Cortex of kidney (tissue), 1 donor: ENCODE measurements at places on chromosomes 7 and 10.

- DNase-seq: no peak
Observed at GRCh38 chr10:88129013-88129412, 265.6 kb downstream of the PTEN start.

- DNase-seq: no peak
Observed at GRCh38 chr10:34959786-34960185, 130.4 kb downstream of the CUL2 start.

GRCh38 chr10:100479037-100479436 lies 16.2 kb downstream of the WNT8B start:
- no peak for DNase-seq

- DNase-seq: no peak
Observed at GRCh38 chr10:58784361-58784760, 271.7 kb downstream of the BICC1 start.

DNA sequence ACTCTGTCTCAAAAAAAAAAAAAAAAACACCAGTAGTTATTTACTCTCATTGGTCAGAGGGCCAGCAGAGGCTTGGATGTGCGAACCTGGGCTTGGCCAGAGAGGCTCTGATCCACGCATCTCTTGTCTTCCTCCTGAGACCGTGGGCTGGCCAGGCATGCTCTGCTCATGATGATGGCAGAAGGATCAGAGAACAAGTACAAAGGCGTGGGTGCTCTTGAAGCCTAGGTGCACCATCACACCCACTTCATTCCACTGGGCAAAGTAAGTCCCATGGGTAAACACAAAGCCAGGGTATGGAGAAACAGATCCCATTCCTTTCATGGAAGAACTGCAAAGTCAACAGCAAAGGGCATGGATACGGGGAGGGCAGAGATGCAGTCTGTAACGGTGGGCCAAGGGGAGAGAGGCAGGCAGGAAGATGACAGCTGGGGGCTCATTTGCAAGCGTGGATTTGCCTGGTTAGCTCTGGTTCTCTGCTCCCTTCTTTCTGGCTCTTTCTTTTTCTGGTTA lies 128.2 kb upstream of the SDK1 start:
- DNase-seq: no peak

GRCh38 chr10:124333931-124334330 lies 84.8 kb downstream of the OAT start:
- DNase-seq: no peak

GRCh38 chr7:98321301-98321700 lies 39.8 kb downstream of the BRI3 start:
- DNase-seq: no peak

DNA sequence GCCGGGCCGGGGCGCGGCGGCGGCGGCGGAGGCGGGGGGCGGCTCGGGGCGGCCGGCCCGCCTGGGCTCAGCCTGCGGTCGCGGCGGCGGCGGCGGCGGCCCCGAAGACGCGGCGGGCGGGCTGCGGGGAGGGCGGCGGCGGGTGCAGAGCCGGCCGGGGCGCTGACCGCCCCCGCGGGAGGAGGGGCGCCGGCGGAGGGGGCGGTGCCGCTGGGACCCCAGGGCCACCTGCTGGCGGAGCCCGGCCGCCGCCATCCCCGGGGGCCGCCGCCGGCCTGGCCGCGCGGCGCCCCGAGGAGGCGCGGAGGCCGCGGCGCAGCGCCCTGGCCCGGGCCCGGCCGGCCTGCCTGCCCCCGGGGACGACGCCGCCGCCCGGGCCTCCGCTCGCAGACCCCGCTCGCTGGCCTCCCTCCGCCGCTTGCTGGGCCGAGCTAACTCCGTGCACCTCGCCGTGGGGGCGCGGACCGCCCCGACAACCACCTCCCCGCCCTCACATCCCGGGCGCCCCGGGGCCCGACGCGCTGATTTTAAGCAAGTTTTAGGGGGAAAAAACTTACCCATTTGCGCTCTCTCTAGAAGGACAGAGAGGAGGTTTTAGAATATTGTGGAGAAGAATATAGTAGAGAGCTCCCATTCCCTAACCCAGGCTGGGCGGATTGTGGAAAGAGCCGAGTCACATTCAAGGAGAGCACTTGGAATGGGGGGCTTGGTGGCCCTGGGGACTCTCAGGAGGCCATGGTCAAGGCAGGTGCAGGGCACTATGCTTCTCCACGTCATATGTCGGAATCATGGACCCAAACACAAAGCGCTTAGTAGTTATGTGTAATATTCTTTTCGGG lies at the start of gene BEND7:
BEND7 (minus strand) TSS at position 140 of the 839 bp plus-strand sequence. CDS start 481 bp downstream, outside the sequence.
- DNase-seq: no peak

- no peak for DNase-seq
Observed at GRCh38 chr7:133698127-133698526, 429.0 kb upstream of the LRGUK start.

GRCh38 chr10:103550229-103550628 lies 56.7 kb downstream of the NEURL1 start:
- DNase-seq: no peak

DNA sequence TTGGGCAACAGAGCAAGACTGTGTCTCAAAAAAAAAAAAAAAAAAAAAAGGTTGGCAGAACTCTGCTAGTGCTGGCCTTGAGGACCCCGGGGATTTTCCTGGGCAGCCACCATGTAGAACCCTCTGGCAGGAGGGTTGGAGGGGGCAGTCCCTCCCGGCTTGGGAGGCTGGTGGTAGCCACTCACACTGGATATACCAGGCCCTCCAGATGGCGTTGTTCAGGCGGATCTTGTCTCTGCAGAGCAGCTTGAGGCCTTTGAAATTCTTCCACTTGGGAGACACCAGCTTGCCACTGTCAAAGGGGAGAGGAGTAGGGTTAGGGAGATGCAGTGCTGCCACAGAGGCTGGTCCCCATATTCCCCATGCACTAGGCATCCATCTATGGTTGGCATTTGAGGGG lies 8.4 kb downstream of the MLXIPL start:
- no peak for DNase-seq

DNA sequence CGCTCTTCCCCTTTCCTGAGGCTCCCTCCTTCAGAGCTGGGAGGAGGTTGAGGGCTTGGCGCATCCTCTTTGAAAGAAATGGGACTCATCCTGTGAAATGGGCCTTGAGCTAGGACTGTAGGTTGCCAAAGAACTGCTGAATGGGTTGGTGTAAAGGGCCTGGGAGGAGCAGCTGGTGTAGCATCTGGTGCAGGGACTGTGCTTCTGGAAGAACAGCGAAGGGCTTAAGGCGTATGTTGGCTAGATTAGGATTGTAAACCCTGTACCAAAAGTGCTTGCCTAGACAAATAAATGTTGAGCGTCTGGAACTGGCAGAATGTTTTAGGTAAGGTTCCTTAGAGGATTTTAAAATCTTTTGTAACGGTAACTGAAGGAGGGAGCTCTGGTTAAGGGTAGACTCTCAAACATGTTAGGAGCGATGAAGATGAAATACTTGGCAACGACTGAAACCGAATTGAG lies 563 bp downstream of the STAM start:
- DNase-seq: no peak

GRCh38 chr7:3888096-3888495 lies 587.0 kb downstream of the SDK1 start:
- no peak for DNase-seq

- DNase-seq: no peak
Observed at GRCh38 chr7:6384327-6384726, 63.4 kb downstream of the DAGLB start.
